Left cardiac atrium (tissue), 4 donors: ENCODE measurements at places on chromosomes 12 and 14. TPM values are rescaled to one million over a fixed set of nuclear protein-coding genes. Genes with fewer than 3 reads are reported as not detected.

DNA sequence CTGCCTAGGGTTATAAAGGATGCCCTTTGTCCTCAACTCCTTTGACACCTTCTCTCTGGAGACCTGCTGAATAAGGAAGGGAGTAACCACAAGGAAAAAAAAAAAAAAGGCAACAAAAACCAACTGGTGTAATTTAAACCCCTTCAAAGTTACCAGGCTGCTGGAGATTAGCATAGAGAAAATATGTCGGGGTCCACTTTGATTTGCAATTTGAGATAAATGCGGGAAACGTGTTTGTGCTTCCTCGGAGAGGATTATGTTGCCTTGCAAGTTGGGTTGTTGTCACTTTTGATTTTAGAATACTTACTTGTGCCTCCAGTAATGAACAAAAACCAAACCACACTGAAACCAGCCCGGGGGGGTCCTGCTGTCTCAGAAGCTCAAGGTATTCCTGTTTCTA, 200.2 kb upstream of the MYL2 start:
- DNase-seq, result no peak

- no peak for DNase-seq
These were observed 1.1 kb downstream of the CNTN1 start for GRCh38 chr12:40693207-40693821.

- DNase-seq, result no peak
These were observed 15.3 kb downstream of the LMO3 start for GRCh38 chr12:16590645-16591044.

Gene IL31
- total RNA-seq, result not detected

Gene NID2
- 29.4 TPM for total RNA-seq

GRCh38 chr14:94115631-94116030, 5.1 kb downstream of the IFI27 start:
- no peak for DNase-seq

DNA sequence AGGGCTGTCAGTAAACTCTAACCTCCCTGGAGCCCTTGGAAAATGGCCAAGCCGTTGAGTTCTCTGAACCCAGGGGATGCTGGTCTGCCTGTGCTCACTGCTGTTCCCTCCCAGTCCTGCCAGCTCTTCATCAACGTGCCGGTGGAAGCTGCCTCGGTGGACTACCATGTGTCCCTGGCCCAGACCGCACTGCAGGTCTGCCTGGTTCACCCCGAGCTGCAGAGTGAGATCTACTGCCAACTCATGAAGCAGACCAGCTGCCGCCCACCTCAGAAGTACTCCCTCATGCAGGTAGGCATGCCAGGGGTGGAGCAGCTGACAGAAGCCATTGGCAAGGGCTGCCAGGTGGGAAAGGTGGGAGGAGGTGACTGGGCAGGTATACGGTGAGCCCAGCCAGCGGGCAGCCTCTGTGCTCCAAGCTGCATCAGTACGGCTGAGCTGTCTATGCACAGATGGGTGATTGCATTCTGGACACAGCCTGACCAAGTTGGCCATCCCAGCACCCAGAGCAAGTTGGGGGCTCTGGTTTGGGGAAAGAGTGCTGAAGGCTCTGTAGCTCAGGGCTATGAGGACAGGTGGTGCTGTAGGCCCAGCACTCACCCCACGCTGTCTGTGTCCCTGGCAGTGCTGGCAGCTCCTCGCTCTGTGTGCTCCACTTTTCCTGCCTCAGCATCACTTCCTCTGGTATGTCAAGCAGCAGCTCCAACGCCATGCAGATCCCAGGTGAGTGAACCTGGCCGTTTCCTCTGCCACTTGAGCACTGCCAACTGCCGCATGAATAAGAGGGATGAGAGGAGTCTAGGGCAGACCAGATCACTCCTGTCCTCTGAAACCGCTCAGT, 21.9 kb downstream of the PIGH start:
- no peak for DNase-seq

- DNase-seq, result no peak
These were observed 65.8 kb downstream of the MNAT1 start for GRCh38 chr14:60800409-60800808.

- no peak for DNase-seq
These were observed 58.3 kb downstream of the SLC8A3 start for GRCh38 chr14:70130482-70130881.

DNA sequence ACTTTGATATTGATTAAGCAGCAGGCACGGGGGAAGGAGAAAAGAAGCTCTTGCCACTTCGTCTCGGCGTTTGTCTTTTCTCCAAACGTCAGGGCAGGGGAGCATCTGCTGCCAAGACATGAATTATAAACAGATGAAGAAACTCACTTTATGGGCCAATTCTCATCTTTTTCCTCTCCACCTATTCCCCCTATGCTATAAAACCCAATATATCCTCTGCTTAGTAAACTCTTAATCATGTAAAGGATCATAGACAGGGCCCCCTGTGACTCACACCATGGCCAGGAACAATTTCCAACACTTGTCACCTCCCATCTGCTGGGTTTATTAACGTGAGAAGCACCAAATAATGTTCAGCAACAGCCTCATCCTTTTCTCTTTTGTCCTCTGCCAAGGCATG, 1092.1 kb upstream of the TMEM132C start:
- no peak for DNase-seq

Gene C12orf54
- total RNA-seq, result not detected
